Left ventricle myocardium superior (tissue), 1 donor: ENCODE measurements at places on chromosomes 16 and 17.

DNA sequence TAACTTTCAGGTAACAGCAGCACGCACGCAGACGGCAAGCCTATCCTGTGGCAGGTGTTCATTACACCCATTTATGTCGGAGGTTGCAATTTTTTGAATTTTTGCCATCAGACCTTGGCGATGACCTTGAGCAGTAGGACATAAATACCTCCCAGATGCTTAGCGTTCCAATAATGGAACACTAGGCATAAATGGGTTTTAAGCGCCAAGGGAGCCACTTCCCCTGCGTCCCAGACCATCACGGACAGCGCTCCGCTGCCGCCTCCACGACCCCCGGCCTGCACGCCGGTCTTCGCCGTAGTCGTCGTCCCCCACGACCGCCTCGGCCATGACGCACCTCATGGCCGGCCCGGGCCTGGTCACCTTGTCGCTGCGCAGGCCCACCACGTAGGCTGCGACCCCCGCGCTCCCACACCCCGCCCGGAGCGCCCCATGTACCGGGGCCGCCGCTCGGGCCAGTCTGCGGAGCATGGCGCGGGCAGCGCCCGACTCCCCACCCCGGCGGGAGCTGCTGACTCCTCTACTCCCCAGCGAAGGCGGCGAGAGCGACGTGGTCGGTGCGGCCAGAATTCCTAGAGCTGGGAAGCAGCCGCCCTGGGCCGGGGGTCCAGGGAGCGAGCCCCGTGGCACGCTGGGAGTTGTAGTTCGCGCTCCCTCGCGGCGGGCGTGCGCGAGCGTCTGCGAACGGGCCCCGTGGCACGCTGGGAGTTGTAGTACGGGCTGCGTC, 22.7 kb downstream of the TMEM235 start:
- DNase-seq, result peak; percentile 94

- DNase-seq, result peak; percentile 37
These were observed 526 bp downstream of the MOSMO start for GRCh38 chr16:22008215-22009059.

DNA sequence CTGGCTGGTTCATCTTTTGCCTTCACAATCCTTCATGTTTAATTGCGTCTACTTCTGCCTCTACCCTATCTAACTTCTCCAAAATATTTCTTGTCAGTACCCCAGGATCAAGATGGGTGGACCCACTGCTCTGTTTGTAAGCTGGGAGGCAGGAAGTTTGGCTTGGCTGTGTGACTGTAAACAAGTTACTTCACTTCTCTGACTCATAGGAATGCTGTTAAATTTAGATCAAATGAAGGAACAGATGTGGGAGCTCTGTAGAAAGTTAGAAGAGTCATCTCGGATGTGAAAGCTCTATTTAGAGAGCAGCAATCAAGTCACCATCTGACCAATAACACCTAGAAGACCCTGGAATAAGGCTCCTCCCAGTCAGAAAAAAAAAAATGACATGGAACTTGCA, 55.2 kb upstream of the MRTFB start:
- no peak for DNase-seq

- DNase-seq, result no peak
These were observed 275.0 kb upstream of the CDH5 start for GRCh38 chr16:66091471-66091891.

- no peak for DNase-seq
These were observed 64.4 kb upstream of the CDC42EP4 start for GRCh38 chr17:73376152-73376551.

DNA sequence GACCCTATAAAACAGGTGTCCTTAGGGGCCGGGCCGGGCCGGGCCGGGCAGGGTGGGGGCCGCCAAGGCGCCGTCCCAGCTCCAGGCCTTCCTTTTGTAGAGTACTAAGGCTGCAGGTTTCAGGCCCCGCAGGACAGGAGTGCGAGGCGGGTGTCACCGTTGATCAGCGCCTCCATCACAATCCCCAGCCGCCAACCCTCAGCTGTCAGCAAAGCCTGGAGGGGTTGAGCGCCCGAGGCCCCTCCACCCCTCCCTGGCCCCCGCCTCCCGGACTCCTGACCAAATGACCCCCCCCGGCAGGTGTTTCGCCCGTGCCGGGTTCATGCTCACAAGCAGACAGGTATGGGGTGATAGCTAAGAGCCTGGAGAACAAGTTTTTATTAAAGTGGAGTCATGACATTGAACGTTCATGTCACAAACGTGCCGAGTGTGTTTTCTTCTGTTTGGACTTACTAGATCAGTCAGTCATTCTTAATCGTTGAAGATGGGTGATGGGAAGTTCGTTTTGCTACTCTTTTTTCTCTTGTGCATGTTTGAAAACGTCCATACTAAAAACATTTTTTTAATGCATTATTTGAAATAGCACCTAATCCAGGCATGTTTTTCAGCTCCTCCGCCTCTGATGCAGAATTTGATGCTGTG, 534 bp downstream of the ARL2BP start:
- DNase-seq, result no peak

DNA sequence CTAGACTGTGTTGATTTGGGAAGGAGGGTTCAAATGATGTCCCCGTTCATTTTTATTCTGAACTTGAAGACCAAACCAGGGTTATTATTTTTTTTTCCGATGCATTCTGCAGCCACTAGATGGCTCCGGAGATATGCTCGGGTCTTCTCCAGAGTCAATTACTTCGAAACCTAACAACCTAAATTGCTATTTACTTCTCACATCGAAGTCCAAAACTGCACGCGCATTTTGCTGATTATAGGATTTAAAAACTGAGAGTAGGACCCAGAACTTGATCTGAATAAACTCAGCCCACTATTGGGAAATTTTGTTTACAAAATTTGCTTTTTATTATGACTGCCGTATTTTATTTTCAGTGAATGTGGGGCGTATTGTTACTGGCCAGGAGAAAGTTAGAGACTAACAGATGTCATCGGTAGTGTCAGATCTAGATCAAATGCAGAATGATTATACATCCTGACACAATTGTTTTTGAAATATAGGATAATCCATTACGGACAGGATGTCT, 263.8 kb downstream of the HS3ST3A1 start:
- no peak for DNase-seq

GRCh38 chr16:86566966-86567700, 504 bp downstream of the FOXC2 start:
- DNase-seq, result peak; percentile 69
